Stimulated activated CD8-positive, alpha-beta memory T cell treated with anti-CD3 and anti-CD28 coated beads, Interleukin-4, amount 100 ng/mL, for 1 hour (primary cell): ENCODE measurements at places on chromosomes 2 and 18.

GRCh38 chr2:219417374-219417773, 803 bp upstream of the DES start:
- no peak for DNase-seq

- no peak for DNase-seq
These were observed 31.2 kb downstream of the PARD3B start for GRCh38 chr2:204576362-204576979.

- no peak for DNase-seq
These were observed 287.6 kb upstream of the HNRNPA3 start for GRCh38 chr2:176924909-176925534.

DNA sequence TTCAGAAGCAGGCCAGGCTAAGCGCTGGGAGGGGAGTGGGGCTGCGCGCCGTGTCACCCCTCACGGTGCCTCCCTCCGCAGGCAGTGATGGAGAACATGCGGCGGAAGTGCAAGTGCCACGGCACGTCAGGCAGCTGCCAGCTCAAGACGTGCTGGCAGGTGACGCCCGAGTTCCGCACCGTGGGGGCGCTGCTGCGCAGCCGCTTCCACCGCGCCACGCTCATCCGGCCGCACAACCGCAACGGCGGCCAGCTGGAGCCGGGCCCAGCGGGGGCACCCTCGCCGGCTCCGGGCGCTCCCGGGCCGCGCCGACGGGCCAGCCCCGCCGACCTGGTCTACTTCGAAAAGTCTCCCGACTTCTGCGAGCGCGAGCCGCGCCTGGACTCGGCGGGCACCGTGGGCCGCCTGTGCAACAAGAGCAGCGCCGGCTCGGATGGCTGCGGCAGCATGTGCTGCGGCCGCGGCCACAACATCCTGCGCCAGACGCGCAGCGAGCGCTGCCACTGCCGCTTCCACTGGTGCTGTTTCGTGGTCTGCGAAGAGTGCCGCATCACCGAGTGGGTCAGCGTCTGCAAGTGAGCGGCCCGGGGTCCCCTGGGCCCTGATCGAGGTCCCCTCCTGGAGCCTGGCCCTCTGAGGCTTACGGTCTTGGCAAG, 12.2 kb downstream of the WNT10A start:
- DNase-seq: peak; percentile 61

- no peak for DNase-seq
These were observed 56.3 kb upstream of the MAPRE3 start for GRCh38 chr2:26913999-26914658.

GRCh38 chr2:172863341-172863740, 127.7 kb downstream of the RAPGEF4 start:
- no peak for DNase-seq

DNA sequence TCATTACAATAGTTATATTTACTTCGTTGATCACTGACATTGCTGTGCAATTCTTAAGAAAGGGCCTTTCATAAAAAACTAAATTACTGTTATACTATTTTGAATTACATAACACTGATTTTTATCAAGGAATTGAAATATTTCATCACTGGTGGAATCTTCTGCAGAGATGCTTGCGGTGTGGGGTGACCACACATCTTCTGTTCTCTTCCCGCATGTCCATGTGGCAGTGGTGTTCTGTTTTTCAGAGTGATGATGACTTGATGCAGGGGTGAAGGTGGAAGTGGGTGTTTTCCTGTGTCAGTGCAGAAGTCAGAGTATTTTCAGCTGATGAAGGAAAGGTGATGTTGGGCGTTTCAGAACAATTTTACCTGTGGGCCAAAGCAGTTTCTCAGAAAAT, 7.0 kb downstream of the CNDP2 start:
- DNase-seq: no peak

GRCh38 chr18:41576643-41577042, 378.4 kb upstream of the PIK3C3 start:
- no peak for DNase-seq

DNA sequence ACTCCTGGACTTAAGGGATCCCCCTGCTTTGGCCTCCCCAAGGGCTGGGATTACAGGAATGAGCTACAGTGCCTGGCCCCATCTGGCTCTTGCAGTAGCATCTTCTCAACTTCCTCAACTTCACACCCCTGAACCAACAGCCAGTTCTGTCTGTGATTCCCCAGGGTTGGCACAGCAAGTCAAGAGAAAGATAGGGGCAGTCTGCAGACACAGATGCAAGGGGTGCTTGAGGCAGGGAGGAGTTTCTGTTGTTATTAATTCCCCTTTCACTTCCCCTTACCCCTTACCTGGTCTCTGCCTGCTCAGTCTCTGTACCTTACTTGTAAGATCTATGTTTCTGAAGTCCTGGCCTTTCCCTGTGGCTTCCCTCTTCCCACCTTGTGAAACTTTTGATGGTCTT, 54.1 kb upstream of the MEX3C start:
- no peak for DNase-seq

- DNase-seq: no peak
These were observed 28.0 kb downstream of the MAL start for GRCh38 chr2:95053543-95053942.

DNA sequence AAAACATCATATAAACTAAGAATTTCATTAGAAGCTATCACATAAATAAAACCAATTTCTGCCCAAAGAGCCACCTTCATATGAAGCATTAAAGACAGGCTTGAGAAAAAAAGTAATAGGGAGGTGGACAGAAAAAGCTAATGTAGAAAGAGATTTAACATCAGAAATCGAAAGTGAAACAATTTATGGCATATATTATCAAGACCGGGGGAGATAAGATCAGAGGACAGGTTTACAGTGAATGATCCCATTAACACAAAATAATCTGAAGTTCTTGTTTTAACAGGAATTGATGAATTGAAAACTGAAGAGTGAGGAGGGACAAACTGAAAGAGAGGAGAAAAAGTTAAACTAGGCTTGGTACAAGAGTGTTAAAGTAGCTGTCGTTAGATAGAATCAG, 786.3 kb upstream of the FSHR start:
- no peak for DNase-seq

DNA sequence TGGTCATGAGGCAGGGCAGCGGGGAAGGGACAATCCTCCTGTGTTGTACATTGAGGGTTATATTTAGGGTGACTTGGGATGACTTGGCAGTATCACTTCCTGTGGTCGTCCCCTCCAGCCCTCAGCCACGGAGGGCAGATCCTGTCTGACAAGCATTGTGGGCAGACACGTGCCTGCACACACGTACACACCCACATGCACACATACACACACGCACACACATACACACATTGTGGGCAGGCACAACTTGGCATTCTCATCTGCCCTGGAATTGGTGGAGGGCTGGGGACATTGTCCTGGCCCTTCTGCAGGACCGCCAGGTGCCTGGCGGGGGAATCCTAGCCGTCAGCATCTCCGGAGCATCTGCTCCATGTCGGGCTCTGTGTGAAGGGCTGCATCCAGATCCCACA, 47.6 kb downstream of the ODC1 start:
- DNase-seq: no peak

- DNase-seq: no peak
These were observed 86.5 kb upstream of the ACAA2 start for GRCh38 chr18:49899657-49900330.

- no peak for DNase-seq
These were observed 29.8 kb downstream of the BABAM2 start for GRCh38 chr2:27920148-27920885.

- no peak for DNase-seq
These were observed 16.2 kb downstream of the CEP68 start for GRCh38 chr2:65072181-65072970.

GRCh38 chr2:149290662-149291061, 39.7 kb upstream of the LYPD6 start:
- DNase-seq: no peak

GRCh38 chr18:63997606-63998005, 27.7 kb downstream of the SERPINB8 start:
- DNase-seq: no peak

DNA sequence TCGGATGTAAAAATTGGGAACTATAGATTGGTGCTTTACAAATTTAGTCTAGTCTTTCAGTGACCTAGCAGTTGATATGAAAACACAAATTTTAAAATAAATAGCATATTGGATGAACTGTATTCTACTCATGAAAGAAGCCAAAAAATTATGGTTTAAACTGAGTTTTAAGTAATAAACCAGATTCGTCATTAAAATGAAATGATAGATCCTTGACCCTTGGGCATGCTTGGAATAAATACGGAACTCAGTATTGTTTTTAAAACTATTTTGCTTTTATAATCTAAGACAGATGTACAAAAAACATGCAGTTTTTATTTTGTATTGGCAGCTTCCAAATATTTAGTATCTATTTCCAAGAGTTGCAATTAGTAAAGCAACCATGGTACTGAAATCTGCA, 34.6 kb upstream of the TBR1 start:
- no peak for DNase-seq

GRCh38 chr2:231692847-231693246, 15.5 kb upstream of the PTMA start:
- DNase-seq: no peak

DNA sequence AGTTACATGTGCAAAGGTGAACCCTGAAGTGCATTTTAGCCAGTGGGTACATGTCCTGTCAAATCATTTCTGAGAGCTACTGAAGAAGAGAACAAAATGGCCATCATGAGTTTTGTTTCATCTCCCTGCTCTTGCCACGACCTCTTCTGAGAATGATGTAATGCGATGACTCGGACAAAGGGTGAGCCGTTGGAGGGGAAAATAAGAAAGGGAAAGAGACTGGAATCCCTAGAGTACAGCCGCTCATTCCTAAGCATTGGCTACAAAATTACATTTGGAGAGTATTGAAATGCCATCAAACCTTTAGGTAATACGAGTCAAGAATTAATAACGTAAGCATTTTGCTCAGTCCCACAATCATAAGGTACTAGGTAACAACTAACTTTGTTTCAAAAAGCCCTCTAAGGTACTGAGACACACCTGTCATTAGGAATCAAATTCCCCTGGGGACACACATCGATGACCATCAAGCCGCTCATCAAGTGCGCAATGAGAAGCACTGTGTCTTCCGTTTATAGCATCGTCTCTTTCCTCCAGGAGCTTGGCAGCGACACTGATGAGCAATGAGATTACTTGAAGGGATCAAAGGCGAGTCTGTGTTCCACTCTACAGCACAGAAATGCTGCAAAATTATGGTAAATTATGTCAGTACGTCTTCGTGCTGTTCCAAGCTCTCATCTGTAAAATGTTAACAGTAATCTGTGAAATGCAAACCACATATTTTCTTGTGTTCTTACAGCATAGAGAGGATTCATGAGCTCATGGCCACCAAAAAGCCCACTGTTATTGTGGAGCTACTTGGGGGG, 97.3 kb upstream of the PIEZO2 start:
- no peak for DNase-seq

DNA sequence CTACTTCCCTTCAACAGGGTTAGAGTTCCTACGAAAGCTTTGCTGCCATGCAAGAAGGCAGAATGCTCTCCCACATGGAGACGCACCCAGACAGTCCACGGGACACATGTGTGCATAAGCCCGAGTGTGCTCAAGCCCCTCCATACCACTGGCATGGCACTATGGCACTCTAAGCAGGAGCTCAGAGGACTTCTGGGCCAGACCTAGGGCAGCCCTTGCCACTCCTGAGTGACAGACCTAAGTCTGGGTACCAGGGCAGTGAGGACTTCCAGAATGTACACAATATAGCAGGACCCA, 11.4 kb upstream of the ARID5A start:
- DNase-seq: no peak

GRCh38 chr18:55316486-55317184, 271.4 kb downstream of the TCF4 start:
- DNase-seq: no peak

DNA sequence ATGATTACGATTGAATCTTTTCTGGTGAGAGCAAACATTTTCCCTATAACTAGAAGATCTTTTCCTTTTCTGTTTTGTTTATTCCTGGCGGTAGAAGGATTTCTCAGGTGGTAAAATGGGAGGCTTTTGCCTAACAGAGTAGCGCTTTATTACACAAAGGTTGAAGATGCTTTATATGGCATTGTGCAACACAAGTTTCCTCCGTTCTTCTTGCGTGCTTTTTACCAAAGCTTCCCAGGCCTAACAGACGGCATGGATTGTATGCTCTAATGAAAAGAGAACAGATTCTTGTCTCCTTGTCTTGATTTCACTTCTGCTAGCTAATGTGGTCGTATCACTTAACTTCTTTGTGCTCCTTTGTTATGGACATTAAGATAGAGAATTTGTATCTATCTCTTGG, 43.8 kb downstream of the MYO1B start:
- DNase-seq: no peak

DNA sequence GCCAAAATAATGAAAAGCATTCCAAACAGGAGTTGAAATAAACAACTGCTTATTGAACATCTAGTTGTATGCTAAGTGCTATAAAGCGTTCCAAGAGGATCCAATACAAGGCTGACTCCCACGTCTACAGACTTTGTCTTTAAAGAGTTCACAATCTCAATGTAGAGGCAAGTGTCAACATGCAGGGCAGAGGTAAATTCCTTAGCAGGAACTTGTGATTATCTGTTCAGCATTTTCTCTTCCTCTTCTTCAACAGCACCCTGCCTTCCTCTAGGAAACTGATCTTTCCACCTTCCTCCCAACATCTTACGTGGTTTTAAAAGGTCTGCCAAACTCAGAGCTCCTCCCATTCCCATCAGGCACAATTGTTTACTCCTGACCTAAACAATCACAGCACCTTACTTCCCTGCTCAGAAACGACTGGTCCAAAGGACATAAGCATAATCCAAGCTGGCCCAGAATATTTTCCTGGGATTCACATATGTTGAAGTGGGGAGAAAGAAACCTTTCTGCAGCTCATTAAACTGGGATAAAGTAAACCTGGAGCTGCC, 83.9 kb downstream of the ITSN2 start:
- no peak for DNase-seq

- no peak for DNase-seq
These were observed 173.1 kb upstream of the GYPC start for GRCh38 chr2:126482582-126483464.

DNA sequence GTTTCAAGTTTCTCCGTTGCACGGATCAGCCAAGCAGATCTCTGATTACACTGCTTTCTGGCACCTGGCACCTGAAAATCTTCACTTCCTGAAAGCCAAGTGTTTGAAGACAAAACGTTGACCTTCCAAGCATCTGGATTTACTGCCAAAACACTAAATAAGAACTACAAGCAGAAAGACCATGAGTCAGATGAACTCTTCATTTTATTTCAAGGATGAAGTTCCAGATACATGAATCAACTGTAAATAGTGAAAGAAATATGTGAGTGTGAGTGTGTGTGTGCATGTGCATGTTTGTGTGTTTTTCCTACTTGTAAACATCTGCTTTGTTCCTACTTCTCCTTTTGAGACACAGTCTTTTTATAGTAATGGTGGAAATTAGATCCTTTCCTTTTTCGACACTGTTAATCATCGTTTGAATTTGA, 60.0 kb upstream of the DTNA start:
- no peak for DNase-seq

- DNase-seq: no peak
These were observed 277.7 kb upstream of the MAP2 start for GRCh38 chr2:209145941-209146681.

- DNase-seq: no peak
These were observed 4.3 kb downstream of the TMEFF2 start for GRCh38 chr2:192190474-192190873.

DNA sequence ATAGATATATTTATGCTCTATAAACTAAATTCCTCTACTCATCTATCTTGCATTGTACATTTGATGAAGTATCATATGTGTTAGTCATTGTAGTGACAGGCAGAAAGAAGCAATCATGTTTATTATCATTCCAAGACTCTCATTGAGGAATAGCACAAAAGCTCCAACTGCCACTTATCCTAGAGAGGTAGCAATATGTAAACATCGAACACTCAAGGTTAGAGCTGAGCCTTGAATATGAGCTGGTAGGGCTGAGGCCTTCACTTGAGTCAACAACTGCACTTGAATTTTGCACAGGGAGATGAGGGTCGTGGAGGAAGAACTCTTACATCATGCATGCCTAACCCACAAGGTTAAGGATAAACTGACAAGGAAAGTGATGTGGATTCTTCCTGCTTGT, 900.9 kb downstream of the CPS1 start:
- no peak for DNase-seq
